ENCODE measurements at places on chromosomes 13 and 19.
A peak's percentile ranks its signal among the peaks of the same experiment; 100 is the strongest.

GRCh38 chr13:64164435-64164834, 2748.8 kb upstream of the PCDH20 start:
- DNase-seq = no peak

- no peak for DNase-seq
These were observed 1.7 kb upstream of the SERTAD3 start for GRCh38 chr19:40445780-40446262.

GRCh38 chr13:42892760-42893159, 99.3 kb downstream of the EPSTI1 start:
- DNase-seq = no peak

GRCh38 chr19:14375055-14375581, 6.1 kb upstream of the ADGRE5 start:
- no peak for DNase-seq

DNA sequence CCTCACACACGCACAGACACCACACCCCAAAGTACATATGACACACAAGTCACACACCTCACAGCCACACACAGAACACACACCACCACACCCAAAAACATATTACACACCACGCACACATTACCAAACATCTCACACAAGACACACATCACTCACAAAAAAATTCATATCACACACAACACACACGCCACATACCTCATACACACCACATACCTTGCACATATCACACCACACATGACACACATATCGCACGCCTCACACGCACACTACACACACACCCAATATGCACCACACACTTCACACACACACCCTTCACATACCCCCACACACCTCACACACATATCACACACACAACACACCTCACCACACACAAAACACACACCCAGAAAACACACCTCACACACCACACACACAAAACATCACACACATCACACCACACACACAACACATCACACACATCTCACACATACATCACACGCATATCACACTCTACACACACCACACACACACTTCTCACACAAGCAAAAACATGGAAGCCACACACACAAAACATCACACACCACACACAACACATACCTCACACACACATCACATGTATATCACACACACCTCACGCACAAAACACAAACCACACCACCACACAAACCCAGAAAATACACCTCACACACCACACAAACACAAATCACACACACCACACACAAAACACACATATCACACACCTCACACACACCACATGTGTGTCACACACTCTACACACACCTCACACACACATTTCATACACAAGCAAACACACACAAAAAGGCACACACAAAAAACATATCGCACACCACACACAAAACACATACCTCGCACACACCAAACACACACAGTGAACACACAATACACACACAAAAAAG, 132.1 kb downstream of the CRYL1 start:
- no peak for DNase-seq

- no peak for DNase-seq
These were observed 2.2 kb downstream of the BST2 start for GRCh38 chr19:17402982-17403855.

DNA sequence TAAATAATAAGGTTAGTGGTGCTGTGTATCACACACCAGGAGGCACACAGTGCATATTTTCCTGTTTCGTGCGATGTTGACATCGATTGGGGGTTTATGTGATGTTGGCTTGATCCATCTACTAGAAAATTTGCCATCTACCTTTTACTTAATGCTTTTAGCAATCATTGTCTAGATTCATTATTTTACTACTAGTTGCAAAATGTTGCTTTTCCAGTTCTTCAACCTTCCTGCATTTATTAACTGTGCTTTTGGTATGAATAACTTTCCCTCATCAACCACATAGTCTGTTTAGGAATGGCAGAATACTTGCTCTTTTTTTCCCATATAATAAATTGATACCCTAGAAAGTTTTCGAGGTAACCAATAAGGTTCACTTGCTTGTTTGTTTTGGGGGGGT, 17.5 kb downstream of the C13orf42 start:
- no peak for DNase-seq

GRCh38 chr13:20405691-20406090, 120.0 kb downstream of the CRYL1 start:
- DNase-seq = no peak

DNA sequence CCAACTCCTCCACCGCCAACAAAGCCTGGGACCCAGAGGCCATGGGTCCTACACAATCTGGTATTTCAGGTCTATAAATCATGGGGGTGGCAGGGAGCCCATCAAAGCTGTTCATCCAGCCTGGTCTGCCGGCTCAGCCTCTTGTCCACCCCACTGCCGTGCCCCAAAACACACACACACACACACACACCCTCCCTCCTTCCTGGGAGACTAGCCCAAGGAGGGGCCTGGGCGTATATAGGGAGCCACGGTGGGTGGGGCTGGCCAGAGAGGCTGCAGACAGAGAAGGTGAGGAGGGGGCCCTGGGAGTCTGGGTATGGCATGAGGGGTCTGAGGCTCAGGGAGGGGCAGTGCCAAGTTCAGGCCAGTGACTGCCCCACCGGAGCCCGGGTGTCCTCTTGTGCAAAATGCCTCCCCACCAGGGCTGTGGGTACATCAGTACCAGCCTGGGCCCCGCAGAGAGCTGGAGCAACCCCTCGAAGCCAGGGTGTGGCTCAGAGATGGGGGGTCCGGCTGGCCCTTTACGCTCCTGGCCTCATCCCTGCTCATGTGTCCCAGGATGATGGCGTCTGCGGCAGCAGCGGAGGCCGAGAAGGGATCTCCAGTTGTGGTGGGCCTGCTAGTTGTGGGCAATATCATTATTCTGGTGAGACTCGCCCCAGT, at the start of gene UPK1A:
Gene UPK1A (plus strand): TSS at position 267 of the 663 bp plus-strand sequence. CDS start 296 bp downstream, at position 563.
- DNase-seq = no peak

- DNase-seq = no peak
These were observed 5.7 kb upstream of the IFNL2 start for GRCh38 chr19:39262496-39262895.

DNA sequence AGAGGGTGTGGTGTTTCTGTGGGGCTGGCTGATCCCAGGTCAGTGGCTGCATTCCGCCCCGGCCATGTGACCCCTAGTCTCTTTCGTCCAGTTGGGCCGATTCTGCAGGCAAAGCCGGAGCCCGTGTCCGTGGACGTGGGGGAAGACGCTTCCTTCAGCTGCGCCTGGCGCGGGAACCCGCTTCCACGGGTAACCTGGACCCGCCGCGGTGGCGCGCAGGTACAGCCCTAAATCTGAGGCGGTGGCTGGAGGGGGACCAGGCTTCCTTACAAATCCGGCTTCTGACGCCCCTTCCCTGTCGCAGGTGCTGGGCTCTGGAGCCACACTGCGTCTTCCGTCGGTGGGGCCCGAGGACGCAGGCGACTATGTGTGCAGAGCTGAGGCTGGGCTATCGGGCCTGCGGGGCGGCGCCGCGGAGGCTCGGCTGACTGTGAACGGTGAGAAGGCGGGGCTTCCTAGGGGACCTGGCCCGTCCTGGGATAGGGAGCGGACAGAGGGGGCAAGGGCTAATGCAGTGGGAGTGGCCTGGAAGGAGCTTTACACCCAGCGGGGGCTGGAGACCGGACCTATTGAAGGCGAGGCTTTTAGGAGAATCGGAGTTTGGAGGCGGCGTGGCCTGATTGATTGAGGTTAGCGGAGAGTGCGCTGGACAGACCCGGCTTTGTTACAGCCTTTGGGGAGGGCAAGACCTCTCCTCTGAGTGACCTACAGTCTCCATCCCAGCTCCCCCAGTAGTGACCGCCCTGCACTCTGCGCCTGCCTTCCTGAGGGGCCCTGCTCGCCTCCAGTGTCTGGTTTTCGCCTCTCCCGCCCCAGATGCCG, 4.3 kb downstream of the KIRREL2 start:
- no peak for DNase-seq

DNA sequence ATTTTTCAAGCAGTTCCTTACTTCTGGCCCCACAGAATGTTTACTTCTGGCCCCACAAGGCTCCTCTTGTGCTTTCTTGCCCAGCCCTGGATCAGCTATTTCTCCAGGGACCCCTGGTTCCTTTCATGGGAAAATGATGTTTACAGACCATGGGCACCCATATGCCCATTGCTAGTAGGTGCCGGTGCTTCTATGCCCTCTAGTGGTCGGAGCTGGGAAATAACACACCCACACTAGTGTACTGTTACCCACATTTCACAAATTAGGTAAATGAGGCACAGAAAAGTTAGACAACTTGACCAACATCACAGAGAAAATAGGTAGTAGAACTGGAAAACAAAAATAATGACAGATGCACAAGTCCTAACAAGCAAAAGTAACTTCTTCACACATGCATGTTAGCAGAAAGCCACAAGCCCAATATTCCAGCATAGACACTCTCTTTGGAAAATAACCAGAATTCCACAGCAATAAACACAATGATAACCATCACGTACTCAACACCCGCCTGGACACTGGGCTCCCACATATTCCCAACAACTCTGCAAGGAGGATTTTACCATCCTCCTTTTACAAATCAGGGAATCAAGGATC, 1.3 kb upstream of the CEACAM6 start:
- DNase-seq = peak; percentile 52

GRCh38 chr13:51292000-51292565, 47.4 kb upstream of the SERPINE3 start:
- no peak for DNase-seq

DNA sequence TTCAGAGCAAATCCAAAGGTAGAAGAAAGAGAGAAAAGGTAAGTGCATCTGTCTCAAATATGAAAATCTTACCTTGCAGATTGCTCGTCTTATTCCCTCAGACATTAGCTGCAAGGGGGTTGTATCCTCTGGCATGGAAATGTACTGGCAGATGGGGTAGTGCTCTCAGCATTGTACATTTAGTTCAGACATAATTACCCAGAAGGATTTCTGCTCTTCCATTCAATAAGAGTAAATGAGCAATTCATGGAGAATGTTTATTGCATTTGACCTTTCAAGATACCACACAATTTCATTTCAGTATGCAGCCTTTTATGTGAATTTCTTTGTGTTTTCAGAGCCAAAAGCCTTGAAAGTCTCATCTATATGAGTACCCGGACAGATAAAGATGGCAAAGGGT, 63.8 kb downstream of the SCEL start:
- peak; percentile 7 for DNase-seq

DNA sequence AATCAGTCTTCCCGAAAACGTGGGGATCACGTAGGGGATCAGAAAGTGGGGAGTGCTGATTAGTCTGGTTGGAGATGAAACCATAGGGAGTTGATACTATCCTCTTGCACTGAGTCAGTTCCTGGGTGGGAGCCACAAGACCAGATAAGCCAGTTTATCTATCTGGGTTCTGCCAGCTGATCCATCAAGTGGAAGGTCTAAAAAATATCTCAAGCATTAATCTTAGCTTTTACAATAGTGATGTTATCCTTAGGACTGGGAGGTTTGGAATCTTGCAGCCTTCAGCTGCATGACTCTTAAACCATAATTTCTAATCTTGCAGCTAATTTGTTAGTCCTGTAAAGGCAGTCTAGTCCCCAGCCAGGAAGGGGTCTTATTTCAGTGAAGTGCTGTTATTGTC, 2474.2 kb downstream of the PCDH9 start:
- no peak for DNase-seq

- DNase-seq = no peak
These were observed 656 bp upstream of the ZNF324 start for GRCh38 chr19:58466089-58466759.

- DNase-seq = no peak
These were observed 1461.6 kb downstream of the PCDH9 start for GRCh38 chr13:65768545-65768944.

DNA sequence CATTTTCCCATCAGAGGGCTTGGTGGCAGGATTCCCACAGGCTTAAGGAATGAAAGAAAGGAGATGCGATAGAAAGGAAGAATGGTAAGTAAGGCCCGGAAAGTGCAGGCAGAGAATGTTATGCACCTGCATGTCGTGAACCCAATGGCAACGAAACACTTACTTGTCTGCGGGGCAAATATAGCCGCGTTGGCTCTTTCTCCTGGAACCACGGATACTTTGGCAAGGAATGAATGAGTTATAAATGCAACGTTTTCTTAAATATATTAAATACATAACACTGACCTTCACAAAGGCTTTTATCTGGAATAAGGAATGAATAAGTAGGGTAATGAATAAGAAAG, 192.1 kb downstream of the KATNAL1 start:
- no peak for DNase-seq

- no peak for DNase-seq
These were observed 13.1 kb upstream of the ADPRHL1 start for GRCh38 chr13:113466383-113466782.

- DNase-seq = no peak
These were observed 61.3 kb downstream of the NUFIP1 start for GRCh38 chr13:44927968-44928367.

- DNase-seq = peak; percentile 50
These were observed 127.4 kb downstream of the SLITRK5 start for GRCh38 chr13:87798536-87798935.

DNA sequence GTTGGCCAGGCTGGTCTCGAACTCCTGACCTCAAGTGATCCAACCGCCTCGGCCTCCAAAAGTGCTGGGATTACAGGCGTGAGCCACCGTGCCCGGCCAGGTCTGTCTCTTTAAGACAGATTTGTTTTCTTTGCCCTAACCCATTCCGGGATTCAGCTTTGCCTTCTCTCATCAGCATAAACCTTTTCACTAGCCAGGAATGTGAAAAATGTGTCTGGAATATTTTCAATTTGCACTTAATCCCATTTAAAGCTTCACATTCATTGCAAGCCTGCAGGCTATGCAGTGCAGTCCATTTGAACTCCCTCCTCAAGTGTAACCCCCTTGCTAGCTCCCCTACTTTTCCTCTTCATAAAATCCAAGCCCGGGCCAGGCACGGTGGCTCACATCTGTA, 880 bp upstream of the TMEM160 start:
- no peak for DNase-seq

GRCh38 chr13:71454509-71454908, 412.5 kb downstream of the DACH1 start:
- DNase-seq = no peak

- no peak for DNase-seq
These were observed 8.7 kb upstream of the TNFSF14 start for GRCh38 chr19:6678690-6679109.

DNA sequence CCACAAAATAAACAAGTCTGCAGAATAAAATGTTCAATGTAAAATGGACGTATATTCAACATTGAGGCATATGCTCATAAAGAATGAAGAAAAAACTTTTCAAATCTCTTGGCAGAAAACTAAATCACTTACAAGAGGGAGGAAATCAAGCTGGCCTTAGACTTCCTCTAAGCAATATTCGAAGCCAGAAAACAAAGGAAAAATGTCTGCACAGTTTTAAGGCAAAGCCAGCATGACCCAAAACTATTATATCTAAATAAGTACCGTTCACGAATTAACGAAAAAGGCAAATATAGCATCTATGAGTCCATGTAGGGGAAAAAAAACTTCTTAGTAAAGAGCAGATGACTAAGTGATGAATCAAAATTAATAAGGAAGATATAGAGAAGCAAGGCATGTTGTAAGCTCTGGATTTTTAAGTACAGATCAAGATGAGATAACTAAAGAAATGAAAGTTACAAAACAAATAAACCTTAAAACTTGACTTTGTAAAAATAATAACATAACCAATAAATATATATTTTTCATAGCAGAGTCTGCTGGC, 101.3 kb downstream of the KCNRG start:
- no peak for DNase-seq
